ENCODE measurements at places on chromosomes 6 and 20.

- DNase-seq = no peak
Measured at GRCh38 chr6:44211284-44211683, 5.4 kb upstream of the MYMX start.

- no peak for DNase-seq
Measured at GRCh38 chr6:101435038-101435437, 41.5 kb downstream of the GRIK2 start.

GRCh38 chr6:31851485-31851832, 11.2 kb downstream of the NEU1 start:
- no peak for DNase-seq

GRCh38 chr6:16764188-16764950, 3.1 kb upstream of the ATXN1 start:
- peak; percentile 45 for DNase-seq

- DNase-seq = no peak
Measured at GRCh38 chr20:1212023-1212422, 8.8 kb downstream of the C20orf202 start.

DNA sequence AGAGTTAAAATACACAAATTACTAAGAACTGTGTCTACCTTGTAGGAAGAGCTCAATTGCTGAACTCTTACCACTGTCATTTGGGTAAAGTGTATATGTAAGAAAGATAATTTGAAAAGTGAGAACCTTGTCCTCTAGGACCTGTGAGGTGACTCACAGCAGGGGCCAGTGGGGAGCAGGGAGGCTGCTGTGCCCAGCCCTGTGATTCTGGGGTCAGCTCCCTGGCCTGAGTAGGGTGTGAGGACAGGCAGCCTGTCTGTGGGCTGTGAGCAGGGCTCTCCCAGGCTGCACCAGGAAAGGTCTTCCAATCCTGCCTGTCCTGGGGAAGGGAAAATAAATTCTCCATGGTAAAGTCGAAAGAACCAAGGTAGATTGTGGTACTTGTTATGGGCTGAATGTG, 27.3 kb upstream of the SIRPG start:
- DNase-seq = no peak

GRCh38 chr20:38680500-38681306, 43.6 kb upstream of the SLC32A1 start:
- peak; percentile 25 for DNase-seq

GRCh38 chr20:9409352-9409751, 105.0 kb upstream of the LAMP5 start:
- DNase-seq = peak; percentile 15

GRCh38 chr20:4088766-4089165, 73.4 kb upstream of the RNF24 start:
- no peak for DNase-seq

- no peak for DNase-seq
Measured at GRCh38 chr6:89398762-89399525, 13.1 kb downstream of the RRAGD start.

DNA sequence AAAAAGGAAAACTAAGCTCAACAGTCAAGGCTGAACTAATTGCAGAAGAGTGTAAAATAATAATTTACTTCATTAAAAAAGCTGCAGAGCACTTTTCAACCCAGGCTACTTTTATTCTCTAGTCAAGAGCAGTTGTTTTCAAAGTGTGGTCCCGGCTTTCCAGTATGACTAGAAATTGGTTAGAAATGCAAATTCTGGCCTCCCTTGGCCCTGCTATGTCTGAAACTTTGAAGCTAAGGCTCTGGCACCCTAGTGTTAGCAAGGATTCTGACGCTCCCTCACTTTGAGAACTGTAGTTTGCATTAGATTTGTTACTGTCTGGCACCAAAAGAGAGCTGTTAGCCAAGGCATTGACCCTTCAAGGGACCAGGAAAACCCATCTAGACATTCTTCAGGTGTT, 9.5 kb upstream of the NXT1 start:
- no peak for DNase-seq

DNA sequence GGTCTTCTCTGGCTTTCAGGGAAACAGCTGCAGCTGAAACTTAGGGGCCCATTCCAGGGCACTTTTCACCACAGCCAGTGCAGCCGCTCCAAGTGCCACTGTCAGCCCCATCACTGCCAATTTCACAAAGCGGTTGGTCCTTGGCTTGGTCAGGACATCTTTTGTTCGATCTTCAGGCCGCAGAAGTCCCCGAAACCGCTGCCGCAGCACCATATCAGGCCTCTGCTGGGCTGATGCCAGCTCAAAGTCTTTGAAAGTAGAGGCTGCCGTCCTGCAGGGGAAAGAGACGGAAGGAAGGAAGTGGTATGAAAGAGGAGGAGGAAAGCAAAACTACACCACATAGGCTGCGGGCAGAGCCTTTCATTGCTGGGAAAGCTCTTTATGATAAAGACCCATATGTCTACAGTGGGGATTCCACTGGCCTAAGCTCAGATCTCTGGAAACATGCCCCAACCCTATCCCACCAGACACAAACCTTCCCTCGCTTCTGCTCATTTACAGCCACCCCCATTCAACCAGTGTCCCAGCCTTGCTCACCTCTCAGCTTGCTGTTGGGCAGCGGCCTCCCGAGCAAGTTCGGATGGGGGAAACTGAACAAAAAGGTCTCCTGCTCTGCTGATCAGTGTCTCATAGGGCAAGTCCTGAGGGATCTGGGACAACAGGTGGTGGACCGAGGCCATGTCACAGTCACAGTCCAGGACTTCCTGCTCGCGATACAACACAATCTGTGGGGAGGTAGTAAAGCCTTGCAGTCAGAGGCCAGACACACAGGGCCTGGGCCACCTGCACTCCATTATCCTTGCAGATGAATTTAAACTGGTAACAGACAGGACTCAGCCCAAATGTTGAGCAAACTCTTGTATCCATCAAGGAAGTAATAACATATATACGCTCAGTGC, 23.5 kb downstream of the TBC1D20 start:
- DNase-seq = no peak

GRCh38 chr6:43013097-43013842, 476 bp downstream of the MEA1 start:
- DNase-seq = peak; percentile 16

DNA sequence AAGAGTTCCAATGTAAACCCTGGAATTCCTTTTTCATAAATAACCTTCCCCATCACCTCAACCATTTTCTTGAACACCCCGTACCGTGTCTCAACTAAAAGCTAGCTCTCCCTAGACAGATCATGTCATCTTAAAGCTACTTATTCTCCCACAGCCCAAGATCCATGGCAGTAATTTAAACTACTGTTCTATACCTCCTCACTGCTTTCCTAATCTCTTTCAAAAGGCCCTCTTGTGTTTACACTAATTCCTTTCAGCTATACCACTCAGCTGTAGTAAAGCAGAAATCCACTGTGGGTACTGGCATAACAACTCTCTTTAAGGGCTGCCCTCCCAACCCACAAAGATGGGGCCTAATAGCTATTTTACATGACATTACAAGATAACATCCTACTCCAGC, 67.5 kb downstream of the RNGTT start:
- DNase-seq = no peak

DNA sequence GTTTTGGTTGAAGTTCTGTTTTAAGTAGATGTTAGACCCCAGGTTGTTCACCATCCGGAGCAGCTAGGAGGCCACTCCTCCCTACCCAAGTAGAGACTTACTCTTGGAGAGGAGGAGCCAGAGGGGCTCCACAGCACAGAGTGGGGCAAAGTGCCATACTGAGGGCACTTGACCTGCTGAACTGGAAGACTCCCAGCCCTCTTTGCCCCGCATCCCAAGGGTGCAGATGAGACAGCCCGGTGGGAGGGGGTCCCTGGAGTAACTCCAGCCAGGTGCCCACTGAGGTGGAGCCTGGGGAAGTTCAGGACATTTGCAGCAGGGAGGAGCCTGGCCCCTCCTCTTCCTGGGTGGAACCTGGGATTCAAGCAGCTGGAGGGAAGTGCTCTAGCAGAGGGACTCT, 102.1 kb upstream of the GPR6 start:
- no peak for DNase-seq

GRCh38 chr6:31927863-31928671, 550 bp downstream of the C2 start:
- DNase-seq = no peak

- peak; percentile 53 for DNase-seq
Measured at GRCh38 chr6:85390775-85391174, 59.1 kb upstream of the NT5E start.

DNA sequence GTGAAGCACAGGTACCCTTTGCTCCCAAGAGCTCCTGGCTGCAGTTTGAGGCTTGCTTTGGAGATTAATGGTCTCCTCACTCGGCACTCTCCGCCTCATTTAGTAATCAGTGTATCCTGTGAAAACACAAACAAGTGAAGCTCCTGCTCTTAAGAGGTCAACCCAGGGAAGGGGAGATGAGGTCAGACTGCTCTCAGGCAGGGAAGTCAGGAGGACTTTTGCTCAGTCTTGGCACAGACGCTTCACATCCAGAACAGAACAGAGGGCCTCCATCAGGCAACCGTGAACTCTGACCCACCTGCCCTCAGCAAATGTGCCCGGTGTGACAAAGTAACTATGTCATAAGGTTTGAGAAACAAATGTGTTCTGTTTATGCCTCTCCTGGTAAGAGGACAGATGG, 428.8 kb upstream of the JARID2 start:
- no peak for DNase-seq

DNA sequence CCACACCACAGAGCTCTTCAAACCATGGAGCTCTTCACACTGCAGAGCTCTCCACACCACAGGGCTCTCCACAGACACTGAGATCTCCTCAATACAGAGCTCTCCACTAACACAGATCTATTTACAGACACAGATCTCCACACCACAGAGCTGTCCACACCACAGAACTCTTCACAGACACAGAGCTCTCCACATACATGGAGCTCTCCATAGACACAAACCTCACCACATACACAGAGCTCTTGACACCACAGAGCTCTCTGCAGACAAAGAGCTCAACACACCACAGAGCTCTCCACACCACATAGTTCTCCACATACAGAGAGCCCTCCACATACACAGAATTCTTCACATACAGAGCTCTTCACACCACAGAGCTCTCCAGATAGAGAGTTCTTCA, 53.0 kb downstream of the ERMARD start:
- DNase-seq = no peak

DNA sequence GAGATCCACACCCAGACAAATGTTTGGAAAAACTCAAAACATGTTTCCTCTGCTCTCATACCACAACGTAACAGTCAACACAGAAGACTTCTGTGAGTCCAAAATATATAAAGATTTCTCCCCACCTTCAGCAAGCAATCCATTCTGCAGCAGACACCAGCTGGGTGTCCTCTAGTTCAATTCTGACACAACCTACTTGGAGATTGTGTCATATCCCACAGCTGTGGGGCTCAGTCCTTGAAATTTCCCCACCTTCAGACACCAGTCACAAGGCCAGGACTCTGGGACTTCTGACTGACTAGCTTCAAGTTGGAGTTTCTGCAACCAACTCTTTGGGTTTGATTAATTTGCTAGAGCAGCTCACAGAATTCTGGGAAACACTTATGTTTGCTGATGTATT, 244.8 kb upstream of the CDYL start:
- no peak for DNase-seq

DNA sequence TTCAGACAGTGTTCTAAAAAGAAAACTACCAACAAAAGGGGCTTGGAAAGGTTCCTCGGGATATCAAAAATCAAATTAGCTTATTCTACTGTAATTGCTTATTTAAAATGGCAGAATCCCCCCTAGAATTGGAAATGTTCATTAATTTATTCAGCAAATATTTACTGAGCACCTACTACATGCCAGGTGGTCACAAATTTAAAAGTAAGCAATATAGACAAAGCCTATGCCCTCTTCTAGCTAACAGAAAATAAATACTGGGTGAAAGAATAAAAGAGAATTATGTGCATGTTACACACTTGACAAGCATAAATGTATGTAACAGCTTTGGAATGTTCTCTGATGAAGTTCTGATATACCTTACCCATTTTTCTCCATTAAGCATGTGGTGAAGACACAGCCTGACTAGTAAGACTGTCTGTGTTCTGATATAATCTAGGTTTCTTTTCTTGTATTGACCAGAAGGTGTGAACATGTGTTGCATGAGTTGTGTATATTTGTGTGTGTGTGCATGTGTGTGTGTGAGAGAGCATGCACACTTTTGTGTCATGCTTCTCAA, 606.7 kb upstream of the CITED2 start:
- peak; percentile 5 for DNase-seq

GRCh38 chr6:75830959-75831885, 82.2 kb downstream of the MYO6 start:
- DNase-seq = peak; percentile 92

- peak; percentile 62 for DNase-seq
Measured at GRCh38 chr6:148166339-148166968, 176.2 kb upstream of the SASH1 start.

DNA sequence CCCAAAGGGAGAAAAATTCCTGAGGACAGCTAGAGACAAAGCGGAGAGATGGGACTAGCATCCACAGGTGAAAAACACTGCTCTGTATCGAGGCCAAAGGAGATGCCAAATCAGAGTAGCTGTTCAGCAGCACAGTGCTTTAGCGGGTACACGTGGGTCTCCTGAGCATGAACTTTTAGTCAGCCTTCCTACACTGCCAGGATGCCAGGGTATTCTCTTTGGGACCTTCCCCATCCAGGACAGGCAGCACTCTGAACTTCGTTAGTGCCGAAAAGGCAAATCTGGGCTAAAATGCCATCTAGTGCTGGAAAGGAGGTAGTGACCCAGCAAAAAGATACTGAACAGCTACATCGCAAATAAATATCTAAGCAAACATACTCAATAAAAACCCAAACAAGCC, 64.9 kb downstream of the C6orf58 start:
- DNase-seq = peak; percentile 43

GRCh38 chr6:169159331-169159730, 94.3 kb downstream of the THBS2 start:
- no peak for DNase-seq

DNA sequence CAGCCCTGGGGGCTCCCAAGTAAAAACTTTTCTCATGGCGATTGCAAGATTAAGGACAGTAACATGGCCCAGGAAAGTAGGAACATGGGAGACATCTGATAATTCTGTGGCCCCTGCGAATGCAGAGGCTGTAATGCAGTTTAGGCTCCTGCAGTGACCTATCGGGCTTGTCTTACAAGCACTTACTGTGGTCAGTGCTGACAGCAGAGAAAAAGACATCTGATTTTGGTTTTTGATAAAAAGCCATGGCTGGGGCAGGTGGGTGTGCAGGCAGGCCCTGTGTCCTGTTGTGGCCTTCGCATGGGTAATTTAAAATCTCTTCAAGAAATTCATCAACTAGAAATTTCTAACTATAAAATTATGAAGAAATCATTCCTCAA, 19.3 kb upstream of the CCN6 start:
- no peak for DNase-seq

- no peak for DNase-seq
Measured at GRCh38 chr20:31605902-31606803, 1.1 kb downstream of the ID1 start.

- DNase-seq = no peak
Measured at GRCh38 chr6:53378208-53378607, 29.5 kb upstream of the ELOVL5 start.

DNA sequence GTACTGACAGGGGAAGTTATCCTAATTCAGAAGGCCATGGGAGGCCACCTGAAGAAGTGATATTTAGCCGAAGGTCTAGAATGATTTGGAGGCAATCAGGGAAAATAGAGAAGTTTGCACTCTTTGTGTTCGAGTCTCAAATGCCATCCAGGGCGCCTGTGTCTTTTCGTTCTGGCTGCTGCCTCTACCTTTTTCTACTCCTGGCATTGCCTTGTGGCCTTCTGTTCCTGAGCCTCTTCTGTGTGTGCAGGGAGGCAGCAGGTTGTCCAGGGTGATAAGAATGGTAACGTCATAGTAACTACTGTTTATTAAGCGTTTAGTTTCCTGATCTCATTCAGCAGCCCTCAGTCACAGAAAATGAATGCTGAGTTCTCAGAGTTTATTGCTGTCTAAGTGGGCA, 252.1 kb downstream of the FARS2 start:
- no peak for DNase-seq

GRCh38 chr6:27295301-27296079, 16.6 kb downstream of the POM121L2 start:
- DNase-seq = peak; percentile 81
